ENCODE measurements at places on chromosomes 3 and 15.

DNA sequence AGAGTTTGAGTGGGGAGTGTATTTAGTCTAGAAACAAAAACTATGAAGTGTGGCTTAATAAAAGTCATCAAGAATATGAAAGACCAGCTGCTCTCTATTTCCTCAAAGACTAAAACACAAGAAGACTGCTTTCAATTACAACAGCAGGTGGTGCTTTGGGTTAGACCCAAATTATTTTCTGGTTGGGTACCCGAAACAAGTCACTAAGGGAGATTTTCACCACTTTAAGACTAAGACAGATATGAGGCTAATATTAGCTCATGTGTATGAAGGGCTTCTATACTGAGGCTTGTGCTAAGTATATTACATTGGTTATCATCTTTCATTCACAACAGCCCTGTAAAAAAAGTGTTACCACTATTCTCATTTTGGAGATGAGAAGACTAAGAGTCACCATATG is 43.1 kb downstream of the COL8A1 start:
- DNase-seq, result no peak

- no peak for DNase-seq
Observed at GRCh38 chr3:17394541-17395155, 347.8 kb downstream of the TBC1D5 start.

GRCh38 chr3:76735152-76735551 is 304.7 kb upstream of the ROBO2 start:
- DNase-seq, result no peak

DNA sequence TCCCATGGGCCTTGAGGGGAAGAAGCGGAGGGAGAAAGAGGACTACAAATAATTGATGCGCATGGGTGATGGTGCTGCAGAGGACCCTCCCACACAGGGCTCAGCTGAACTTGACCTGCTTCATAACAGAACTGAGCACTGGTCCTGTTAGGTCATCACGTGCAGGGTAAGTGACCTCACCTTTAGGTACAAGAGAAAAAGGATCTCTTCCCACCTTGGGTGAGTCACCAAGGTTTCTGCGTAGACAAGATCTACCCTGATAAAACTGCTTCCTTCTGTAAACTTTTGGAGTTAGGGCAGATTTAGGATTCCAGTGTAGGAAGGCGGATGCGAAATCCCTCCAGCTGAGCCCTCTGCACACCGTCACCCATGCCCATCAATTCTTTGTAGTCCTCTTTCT is 67.1 kb downstream of the FEM1B start:
- DNase-seq, result no peak

- DNase-seq, result no peak
Observed at GRCh38 chr3:126923895-126924294, 59.0 kb upstream of the PLXNA1 start.

- no peak for DNase-seq
Observed at GRCh38 chr15:69853544-69853951, 244.2 kb downstream of the TLE3 start.

DNA sequence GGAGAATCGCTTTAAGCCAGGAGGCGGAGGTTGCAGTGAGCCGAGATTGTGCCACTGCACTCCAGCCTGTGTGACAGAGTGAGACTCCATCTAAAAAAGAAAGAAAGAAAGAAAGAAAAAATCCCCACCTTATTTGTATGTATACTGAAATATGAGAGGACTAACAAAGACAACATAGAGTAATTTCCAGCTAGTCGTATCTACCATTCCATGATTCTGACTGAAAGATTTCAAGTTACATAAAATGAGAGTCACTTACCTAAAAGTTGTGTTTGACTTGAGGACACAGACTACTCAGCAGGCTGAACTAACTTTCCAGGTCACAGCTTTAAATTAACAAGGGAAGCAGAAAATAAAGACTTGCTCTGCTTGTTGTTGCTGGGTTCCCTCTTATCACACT is 18.8 kb upstream of the PRKCI start:
- no peak for DNase-seq

DNA sequence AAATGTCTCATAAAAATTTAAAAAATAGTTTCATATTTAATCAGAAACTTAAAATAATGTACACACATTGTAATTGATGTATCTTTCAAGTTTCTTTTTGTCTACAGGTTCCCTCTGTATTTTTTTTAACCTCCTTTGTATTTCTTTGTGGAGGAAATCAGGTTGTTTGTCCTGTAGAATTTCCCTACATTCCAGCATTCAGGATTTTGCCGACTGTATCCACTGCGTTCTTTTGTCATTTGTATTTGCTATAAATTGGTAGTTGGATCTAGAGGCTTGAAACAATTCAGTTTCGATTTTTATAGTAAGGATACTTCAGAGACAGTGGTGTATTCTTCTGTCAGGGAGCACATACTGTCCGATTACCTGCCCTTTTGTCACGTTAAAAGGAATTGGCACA is 367.2 kb downstream of the SOX2 start:
- no peak for DNase-seq

GRCh38 chr3:3296979-3297381 is 117.5 kb upstream of the CRBN start:
- no peak for DNase-seq

DNA sequence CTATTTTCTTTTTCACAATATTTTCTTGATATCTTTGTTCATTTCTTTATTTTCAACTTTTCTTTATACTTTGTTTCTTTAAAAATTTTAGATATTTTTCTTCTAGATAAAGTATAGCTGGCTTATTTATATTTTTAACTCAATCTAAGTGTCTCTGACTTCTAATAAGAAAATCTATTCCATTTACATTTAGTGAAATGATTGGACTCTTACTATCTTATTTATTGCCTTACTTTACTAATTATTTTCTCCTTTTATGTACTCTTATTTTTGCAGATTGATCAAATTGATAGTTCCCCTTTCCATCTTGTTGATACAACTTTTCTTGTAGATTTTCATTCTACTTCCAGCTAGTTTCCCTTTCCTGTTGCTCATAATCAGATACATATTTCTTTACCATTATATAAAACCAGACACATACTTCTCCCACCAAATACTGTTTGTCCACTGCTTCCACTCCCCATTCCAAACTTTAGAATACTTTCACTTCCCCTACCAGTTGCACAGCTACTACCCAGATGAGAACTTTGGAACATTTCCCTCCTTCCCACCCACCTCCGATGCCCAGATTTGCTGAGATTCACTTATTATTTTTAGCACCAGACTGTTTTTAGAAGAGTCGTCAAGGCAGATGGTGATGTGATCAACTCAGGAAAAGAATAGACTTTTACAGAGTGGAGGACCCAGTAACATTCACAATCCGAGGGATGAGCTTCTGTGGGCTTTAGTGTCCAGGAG is 151.5 kb downstream of the LIPC start:
- DNase-seq, result no peak

GRCh38 chr15:62770111-62770660 is 272.4 kb upstream of the TPM1 start:
- DNase-seq, result no peak

DNA sequence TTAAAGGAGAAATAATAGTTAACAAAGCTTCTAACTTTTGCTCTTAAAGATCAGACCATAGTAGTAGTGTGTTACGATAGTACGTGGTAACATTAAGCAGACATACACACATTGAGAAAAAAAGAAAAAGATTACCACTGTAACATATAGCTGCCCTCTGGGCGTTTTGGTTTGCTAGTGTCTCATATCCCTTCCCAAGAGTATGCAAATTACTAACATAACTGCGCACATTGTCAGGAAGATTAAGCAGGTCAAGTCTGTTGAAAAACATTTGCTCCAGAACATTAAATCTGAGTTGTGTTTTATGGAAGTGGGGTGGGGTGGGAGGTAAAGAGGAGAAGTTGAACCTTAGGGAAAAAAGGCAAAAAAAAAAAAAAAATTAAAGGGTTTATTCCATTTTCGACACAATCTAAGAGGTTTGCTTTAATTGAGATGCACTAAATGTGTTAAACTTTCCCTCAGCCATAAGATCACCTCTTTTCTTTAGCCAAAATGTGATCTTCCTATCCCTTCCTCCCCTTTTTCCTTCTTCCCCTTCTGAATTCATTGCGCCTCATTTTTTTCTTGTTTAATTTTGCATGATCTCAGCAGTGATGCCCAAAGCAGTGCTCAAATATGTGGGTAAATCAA is 1.5 kb upstream of the LRIG1 start:
- DNase-seq, result no peak

DNA sequence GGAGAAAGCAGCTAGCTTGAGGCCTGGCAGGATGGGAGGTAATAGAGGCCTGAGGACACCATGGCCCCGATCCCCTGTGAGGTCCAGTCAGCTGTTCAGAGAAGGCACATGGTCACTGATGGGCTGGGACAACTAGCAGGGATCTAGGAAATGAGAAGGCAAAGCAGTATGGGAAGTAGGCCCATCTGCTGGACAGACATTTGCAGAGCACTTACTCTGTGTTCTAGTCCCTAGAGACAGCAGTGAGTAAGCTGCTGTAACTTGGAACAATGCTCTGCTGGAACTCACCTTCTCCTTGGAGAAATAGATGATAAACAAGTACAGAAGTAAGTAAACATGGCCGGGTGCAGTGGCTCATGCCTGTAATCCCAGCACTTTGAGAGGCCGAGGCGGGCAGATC is 7.1 kb downstream of the ECE2 start:
- DNase-seq, result no peak

DNA sequence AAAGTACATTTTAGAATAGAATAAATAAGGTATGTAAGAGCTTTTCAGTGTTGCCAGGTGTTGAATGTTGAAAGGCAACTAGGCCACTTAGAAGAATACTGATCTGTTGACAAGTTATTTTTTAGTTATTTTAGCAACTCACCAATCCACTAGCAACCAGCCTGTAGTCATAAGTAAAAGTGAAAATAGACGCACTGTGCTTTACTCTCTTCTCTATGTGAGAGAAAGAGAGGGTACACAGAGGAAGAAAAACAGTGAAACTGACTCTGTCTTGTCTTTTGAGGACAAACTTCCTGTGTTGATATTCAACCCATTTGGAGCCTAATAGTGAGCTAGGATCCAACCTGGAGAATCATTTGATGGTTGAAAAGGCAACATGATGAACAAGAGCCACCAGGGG is 327.1 kb upstream of the GOLIM4 start:
- DNase-seq, result no peak

DNA sequence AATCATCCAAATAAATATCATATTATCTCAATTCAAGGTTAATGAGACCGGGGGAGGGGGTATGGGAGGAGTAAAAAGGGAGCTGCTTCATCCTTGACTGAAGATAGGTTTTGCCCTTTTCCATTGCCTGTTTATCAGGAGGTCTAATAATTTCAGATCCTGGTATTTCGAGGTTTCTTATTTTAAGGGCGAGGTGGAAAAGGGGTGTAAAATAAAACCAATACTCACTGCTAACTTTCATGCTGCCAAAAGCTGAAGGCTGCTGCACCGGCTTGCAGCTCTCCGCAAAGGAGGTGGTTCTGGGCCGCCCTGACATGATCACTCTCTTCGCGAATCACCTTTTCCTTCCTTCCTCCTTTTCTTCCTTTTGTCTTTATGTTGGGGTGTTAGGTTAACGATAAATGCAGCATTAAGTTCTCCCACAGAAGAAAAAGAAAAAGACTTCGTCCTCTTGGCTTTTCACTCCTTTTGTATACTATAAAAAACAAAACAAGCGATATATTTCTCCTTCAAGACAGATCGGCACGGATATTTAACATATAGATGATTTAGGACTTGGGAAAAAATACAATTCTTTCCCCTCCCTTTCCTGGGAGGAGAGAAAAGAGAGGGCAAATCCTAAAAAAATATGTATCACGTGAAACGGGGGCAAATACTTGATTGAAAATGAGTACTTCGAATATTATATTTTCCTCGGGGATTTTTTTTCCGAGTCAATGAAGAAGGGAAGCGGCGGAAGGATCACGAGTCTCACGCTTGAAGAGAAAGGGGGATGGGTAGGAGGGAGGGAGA is 932 bp downstream of the GSK3B start:
- DNase-seq, result no peak

- DNase-seq, result no peak
Observed at GRCh38 chr15:91249591-91249990, 149.5 kb downstream of the SV2B start.

- no peak for DNase-seq
Observed at GRCh38 chr15:63145426-63145825, 11.9 kb downstream of the RPS27L start.

GRCh38 chr15:73936181-73936580 is 9.9 kb downstream of the LOXL1 start:
- no peak for DNase-seq

DNA sequence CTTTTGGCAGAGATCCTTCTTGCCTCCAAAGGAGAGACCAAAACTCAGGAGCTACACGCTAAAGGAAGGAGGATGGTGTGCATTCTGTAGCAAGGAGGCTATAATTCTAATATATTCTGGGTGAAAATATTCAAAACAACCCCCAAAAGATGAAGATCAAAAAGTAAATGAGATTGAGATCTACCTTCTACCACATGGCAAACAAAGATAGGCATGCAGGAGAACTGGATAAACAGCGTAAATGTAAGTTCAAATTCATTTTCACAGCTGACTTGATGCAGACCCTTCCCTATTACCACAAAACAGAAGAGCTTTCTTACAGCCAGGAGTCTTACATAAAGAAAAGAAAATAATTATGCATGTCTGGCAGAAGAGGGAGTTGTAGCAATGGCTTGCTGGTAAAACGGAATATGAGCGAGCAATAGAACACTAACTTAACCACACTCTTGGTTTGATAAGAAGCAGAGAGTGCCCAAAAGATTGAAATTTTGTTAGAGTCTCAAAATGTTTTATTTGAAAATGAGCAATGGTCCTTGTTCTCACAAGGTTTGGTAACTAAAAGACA is 272.7 kb downstream of the MECOM start:
- no peak for DNase-seq

GRCh38 chr15:90716317-90716975 is 700 bp upstream of the BLM start:
- DNase-seq, result no peak

DNA sequence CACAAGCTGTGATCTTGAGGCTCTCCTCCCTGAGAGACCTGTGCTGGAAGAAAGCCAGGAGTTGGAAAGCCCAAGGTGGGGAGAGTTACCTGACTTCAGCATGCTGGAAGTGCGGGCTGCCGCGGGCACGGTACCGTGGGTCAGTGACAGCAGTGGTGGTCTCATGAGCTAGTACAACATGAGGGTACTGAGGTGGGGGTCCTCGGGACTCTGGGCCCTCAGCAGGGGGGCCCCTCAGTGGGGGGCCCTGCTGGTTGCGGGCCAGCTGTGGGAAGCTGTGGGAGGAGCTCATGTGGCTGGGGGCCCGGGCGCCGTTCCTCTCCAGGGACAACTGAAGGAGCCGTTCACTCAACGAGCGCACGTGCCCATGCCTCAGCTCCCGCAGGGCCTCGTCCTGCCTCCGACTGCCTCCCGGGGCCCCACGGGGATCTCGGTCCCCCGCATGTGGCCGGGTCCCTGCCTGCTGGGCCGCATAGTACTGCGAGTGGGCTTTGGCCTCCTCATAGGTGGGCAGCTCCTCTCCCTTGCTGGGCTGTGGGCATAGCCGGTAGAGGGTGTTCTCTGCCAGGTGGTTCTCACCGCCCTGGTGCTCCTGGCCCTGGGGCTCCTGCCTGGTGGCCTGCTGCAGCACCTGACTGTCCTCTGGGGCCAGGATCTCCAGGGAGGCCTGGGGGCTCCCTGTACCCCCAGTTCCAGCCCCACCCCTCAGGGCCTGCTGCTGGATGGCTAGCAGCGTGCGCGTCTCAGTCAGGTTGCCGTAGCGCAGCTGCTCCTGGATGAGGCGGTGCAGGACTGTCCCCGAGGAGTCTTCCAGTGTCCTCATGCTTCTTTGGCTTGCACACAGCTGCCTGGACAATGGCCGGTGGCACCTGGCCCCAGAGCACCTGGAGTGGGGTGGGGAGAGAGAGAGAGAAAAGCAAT is 3.4 kb downstream of the AMOTL2 start:
- DNase-seq, result no peak

- no peak for DNase-seq
Observed at GRCh38 chr3:72614394-72615074, 233.7 kb downstream of the SHQ1 start.

Measured in stimulated activated CD8-positive, alpha-beta memory T cell treated with anti-CD3 and anti-CD28 coated beads, Interleukin-4, amount 100 ng/mL, for 24 hours (primary cell).